ENCODE measurements at places on chromosomes 4 and X. TPM values are rescaled to one million over a fixed set of nuclear protein-coding genes. Genes with fewer than 3 reads are reported as not detected.
A peak's percentile ranks its signal among the peaks of the same experiment; 100 is the strongest.

- peak; percentile 44 for DNase-seq
Observed at GRCh38 chr4:113292371-113293042, 243.1 kb downstream of the ANK2 start.

- no peak for DNase-seq
Observed at GRCh38 chrX:102593367-102593766, 5.9 kb upstream of the ARMCX5 start.

- DNase-seq, result no peak
Observed at GRCh38 chrX:24204958-24205357, 55.4 kb downstream of the ZFX start.

DNA sequence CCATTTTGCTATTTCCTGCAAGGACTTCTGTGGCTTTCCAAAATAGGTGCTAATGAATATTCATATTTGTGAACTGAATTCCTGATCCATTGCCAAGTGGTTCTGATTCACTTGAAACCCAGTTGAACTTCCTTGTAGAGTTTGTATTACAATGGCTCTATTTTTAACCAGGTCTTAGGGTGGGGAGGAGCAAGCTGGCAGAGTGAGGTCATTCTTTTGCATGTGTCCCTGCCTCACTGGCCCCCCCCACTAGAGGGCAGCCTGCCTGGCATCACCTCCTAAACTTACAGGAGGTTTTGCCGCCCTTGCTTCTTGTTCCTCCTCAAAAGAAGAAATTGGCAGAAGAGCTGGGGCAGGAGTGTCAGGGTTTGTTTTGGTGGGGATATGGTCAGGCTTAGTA, 10.5 kb downstream of the PTTG2 start:
- peak; percentile 85 for DNase-seq

DNA sequence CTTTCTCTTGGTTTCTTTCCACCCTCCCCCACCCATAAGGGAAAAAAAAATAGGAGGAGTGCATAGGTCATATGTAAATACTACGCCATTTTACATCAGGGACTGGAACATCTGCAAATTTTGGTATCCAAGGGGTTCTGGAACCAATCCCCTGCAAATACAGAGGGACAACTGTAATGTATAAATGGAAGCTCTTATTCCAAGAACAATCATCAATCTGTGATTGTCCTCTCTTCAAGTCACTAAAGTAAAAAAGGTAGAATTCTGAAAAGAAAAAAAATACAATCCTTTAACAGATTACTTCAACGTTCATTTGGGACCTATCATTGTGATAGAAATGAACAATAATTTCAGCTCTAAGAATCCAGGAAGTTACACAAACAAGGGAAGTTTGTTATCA, 13.6 kb downstream of the PPA2 start:
- DNase-seq, result no peak

DNA sequence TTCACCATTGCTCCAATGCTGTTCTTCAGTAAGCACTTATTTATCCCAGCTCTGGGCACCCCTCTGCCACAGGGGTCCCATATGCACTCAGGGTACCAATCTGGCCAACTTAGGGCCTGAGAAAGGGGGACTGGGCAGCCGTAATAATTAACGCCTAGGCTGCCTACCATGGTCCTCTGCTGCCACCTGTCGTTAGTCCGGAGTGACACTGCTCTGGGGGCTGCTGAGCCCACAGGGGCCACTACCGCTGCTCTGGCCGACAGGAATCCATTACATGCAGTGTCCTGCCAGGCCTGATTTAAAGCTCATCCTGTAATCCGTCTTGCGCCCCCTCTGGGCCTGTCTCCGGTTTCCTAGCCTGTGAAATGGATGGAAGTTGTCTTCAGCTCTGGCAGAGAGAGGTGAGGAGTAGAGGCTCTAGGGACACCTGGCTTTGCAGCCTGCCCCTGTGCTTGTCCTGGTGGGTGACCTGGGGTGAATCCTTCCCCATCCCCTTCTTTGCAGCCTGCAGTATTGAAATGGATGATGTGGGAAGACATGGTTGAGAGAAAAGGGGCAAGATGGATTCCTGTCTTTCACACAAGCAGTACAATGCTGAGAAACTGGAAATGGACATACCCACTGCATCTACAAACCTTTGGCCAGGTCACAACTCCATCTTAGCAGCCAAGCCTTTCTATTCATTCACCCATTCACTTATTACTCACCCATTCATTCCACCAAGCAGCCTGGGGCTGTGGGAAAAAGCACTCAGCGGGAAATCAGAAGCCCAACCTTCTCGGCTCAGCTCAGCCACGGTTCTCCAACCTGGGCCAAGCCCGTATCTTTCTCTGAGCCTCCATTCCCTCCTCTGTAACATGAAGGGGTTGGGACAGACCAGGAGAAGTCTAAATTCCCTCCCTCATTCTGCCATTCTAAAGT, 116.3 kb upstream of the NALF2 start:
- DNase-seq, result peak; percentile 41

DNA sequence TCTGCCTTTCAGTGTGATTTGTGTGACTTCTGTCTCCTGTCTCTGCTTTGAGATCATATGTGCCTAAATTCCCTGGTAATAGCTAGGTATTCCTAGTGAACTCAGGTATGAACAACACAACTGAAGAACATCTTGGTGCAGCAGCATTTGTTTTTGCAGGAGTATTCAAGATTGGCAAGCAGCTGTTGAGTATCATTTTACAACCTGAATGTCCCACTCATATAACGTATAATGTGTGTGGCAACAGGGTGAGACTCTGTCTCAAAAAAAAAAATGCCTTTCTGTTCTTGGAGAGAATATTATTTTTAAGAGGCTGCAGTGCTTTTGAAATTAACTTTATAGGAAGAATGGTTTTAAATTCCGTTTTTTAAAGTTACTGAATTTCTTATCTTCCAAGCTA, 7.7 kb downstream of the LSM6 start:
- no peak for DNase-seq

The LAGE3 gene
- total RNA-seq, result 35.3 TPM

The GPC4 gene
- 15.4 TPM for total RNA-seq

The NBDY gene
- 23.3 TPM for total RNA-seq

The NPY2R gene
- 0.42 TPM for total RNA-seq

The EPHA5 gene
- 0.13 TPM for total RNA-seq

The USP17L25 gene
- not detected for total RNA-seq

All from colonic mucosa (tissue), 4 donors.